Stimulated activated CD4-positive, alpha-beta T cell treated with anti-CD3 and anti-CD28 coated beads, Interleukin-1b, Interleukin-23, amount 100 ng/mL, for 1 hour (primary cell): ENCODE measurements at places on chromosomes 11 and 22.

DNA sequence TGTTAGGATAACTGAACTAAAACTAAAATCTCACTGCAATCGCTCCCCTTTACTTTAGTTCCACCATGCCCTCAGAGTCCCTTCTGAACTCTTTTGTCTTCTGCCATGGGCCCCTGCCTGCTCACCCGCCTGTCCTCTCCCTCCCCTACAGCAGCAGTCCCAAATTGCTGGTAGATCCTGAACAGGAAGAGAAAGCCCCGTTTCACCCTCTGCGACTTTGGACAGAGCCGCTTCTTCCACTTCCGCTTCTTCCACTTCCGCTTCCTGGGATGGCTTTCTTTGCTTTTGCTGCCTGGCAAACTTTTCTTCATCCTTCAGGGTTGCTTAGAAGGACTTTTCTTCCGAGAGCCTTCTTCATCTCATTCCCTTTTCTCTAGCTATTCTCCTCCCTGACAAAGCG is 35.7 kb upstream of the TLCD5 start:
- DNase-seq: no peak

DNA sequence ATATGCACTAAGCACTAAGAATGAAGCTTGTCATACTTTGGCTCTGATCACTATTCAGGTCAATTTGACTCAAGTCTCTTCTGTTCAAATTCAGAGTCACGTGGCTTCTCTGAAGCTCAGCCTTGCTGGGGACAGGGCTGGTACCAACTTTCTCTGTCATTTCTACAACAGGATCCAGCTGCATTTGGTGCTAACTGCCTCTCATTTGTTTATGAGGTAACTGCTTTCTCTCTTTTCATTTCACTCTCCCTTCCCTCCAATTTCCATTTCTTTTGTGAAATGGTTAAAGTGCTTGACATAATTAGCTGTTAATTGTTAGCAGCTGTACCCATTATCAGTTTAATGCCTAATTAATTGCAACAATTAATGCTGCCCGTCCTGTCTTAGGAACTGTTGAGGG is 259.7 kb upstream of the PLET1 start:
- no peak for DNase-seq

GRCh38 chr11:7524462-7525235 is 10.8 kb downstream of the PPFIBP2 start:
- no peak for DNase-seq

DNA sequence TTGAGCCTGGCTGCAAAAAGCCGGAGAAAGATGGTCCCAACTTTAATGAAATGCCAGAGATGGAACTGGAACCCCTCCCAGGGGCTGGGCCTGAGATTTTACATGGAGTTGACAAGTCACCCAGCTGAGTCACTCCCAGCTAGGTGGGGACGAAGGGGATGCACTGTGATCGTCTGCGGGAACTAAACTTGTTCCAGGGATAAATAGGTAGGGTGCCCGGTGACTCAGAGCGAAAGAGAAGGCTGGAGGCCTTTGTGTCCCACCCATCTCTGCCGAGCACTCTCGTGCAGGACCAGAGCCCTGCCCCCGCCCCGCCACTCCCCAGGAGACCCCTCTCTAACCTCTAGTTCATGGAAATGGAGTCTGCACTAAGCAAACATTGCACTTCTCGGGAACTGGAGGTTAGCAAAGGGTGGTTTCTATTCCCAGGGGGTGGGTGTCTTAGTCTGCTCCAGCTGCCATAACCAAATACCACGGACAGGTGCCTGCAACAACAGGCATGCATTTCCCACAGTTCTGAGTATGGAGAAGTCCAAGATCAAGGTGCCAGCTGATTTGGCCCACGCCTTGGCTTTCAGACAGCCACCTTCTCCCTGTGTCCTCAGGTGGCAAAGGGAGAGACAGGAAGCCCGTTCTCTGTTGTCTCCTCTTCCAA is 60.7 kb upstream of the FADD start:
- DNase-seq: no peak

GRCh38 chr22:48748113-48748859 is 1079.4 kb downstream of the BRD1 start:
- DNase-seq: no peak

GRCh38 chr11:78244080-78244479 is 55.4 kb downstream of the USP35 start:
- no peak for DNase-seq

DNA sequence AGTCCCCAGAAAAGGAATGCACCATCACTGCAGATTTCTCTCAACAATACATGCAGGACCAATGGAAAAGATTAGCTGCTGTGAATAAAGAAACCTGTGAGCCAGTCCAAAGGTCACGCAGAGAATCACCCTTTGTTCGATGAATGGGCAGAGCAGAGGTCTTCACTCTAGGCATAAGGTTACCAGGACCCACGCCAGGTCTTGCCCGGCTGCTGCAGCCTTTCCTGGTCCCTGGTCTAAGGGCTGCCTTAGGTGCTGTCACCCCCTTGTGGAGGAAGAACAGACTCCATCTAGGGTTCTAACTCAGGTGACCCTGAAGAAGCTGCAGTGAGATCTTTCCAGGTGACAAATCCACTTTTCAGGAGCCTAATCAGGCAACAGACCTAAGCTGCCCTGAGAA is 29.0 kb upstream of the NAP1L4 start:
- DNase-seq: no peak

- no peak for DNase-seq
Measured at GRCh38 chr11:64489831-64490441, 101.1 kb upstream of the SLC22A12 start.

DNA sequence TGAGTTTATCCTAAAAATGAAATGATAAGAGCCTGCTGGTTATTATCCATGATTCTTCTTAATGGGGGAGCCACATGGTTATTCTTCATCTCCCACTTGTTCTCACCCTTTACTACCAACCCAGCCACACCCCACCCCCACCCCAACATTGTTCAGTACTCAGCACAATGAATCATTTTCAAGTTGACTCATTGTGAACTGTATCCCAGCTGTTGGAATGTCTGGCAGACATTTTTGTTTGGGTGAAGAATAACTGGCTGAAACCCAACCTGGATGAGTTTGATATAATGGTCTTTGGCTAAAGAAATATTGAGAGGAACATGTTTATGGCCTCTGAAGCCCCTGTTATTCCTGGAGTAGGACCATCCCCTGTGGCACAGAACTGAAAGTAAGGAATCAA is 136.2 kb downstream of the ELP4 start:
- DNase-seq: no peak

- DNase-seq: no peak
Measured at GRCh38 chr11:47389577-47390421, 11.5 kb upstream of the SPI1 start.

GRCh38 chr11:34840736-34841386 is 75.3 kb downstream of the APIP start:
- DNase-seq: peak; percentile 1

- DNase-seq: no peak
Measured at GRCh38 chr22:46374663-46375474, 39.4 kb downstream of the TRMU start.

DNA sequence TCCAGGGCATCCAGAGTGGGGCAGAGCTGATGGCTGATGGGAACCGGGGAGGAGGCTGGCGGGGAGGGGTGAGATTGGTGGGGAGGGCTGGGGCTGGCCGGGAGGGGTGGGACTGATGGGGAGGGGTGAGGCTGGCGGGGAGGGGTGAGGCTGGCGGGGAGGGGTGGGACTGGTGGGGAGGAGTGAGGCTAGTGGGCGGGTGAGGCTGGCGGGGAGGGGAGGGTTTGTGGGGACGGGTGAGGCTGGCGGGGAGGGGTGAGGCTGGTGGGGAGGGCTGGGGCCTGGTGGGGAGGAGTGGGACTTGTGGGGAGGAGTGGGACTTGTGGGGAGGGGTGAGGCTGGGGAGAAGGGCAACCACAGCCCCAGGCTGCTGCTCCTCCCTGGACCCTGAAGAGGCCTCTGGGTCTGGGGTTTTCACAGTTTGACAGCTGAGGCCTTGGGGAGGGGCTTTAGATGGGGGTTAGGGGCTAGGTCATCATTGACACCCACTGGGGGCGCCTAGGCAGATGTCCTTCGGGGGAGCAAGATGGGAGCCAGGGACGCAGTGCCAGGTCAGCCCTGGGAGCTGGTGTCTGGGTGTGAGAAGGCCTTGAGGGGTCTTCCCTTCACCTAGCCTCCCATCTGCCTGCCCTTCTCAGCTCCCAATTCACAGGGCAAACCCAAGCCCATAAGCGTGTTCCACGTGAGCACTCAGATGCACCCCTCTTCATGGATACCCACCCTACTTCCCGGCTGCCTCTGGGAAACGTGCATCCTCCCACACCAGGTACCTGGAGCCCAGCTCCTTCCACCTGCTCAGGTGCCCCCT is 26.7 kb downstream of the PARVG start:
- no peak for DNase-seq

GRCh38 chr11:19751055-19751454 is 38.4 kb downstream of the NAV2 start:
- no peak for DNase-seq

GRCh38 chr22:46568102-46568809 is 30.8 kb upstream of the CELSR1 start:
- no peak for DNase-seq

- DNase-seq: peak; percentile 73
Measured at GRCh38 chr11:46121301-46121723, at the start of gene PHF21A. TSS of gene PHF21A (minus strand) at chr11:46121454. CDS start at chr11:46084219, 37,235 bp downstream.

- no peak for DNase-seq
Measured at GRCh38 chr11:94196363-94196762, 67.7 kb downstream of the PANX1 start.

DNA sequence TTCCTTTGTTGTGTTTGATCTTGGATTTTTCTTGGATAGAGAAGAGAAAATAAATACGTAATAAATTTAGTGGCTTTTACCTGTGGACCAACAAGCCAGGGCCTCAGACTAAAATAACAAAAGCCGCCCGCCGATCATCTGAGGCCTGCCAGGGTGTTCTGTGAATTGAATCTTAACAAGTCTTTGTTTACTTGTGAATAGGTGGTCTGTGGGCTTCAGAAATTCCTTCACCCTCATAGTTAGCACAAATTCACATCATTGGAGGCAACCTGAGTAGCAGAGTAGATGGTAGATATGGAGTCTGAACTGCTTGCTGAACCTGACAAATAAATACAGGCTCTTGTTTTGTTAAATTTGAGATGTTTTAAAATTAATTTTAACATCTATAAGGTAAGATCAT is 176.3 kb upstream of the MTNR1B start:
- DNase-seq: no peak

DNA sequence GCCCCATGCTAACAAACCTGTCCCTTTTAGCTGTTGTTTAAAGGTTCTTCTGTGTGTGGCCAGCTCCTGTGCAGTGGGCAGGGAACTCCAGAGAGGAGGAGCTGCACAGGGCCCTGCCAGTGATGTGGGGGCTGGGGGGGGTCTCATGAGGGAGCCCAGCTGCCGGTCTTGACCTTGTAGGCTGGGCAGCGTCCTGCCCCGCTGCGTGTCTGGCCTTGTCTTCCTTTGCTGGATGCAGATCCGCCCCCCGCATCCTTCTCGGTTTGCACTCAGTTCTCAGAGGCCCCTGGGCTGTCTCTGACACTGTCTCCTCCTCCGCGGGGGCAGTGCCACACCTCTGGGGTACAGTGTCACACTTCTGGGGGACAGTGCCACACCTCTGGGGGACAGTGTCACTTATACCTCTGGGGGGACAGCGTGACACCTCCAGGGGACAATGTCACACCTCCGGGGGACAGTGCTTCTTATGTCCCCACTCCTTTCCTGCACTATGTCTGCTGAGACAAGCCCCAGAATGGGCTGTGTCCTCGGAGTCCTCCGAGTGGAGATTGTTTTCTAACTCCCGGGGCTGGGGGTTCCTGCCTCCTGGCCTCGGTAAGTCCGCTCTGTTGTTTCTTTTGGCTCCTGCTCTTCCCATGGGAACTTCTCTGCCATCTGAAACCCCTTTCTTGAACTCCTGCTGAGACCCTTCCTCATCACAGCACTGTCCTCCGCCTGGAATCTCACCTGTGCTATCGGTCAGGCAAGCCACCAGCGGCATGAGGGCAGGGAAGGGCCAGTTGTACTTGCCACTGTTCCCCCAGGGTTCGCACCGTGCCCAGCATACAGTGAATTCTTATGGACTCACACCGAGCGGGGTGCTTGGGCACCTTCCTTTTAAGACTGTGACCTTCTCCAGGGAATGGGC is 788.3 kb downstream of the TBC1D22A start:
- no peak for DNase-seq

DNA sequence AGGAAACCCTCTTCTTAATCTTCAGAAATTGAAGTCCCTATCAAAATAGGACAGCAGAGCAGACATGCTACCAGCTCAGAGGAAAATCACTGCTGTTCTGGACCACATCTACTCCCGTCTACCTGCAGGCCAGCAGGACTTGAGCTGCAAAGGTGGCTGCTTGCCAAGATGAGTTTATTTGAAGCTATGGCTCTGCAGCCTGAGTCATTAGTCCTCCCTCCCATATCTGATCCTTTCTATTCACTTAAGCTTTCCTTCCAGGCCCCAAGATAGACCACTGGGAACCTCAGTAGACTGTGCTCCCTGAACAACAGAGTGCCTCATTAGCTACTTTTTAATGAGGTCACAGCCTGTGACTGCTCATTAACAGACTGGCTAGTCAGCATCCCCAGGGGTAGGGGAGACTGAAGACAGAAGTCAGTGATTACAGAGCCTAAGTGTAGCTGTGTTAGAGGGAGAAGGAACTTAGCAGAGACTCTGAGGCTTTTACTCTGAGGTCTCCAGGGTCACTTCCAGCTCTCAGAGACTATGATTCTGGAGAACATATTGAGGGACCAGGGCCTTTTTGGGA is 6.8 kb upstream of the OR10A2 start:
- no peak for DNase-seq
